ENCODE measurements at places on chromosomes 13 and 19.
A peak's percentile ranks its signal among the peaks of the same experiment; 100 is the strongest.

- peak; percentile 97 for DNase-seq
These were observed 135.2 kb downstream of the TSHZ3 start for GRCh38 chr19:31214086-31214485.

GRCh38 chr13:107461751-107462150 is 753.6 kb downstream of the LIG4 start:
- peak; percentile 34 for DNase-seq

GRCh38 chr13:78020861-78021260 is 102.2 kb upstream of the EDNRB start:
- no peak for DNase-seq

DNA sequence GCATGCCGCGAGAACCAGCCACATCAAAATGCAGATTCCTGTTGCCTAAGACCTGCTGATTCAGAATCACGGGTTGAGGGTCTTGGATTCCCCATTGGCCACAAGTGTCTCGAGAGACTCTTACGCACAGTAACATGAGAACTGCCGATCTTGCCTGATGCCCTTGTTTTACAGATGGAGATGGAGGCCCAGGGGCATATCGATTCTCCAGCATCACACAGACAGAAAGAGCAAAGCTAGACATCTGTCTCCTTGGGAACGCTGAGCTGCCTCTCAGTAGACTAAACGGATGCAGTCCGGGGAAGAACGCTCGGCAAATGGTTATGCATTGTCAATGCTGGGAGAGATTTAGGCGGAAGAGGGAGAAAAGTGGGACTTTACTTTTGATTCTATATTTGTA is 5.4 kb downstream of the NLRP12 start:
- DNase-seq, result no peak

- no peak for DNase-seq
These were observed 968 bp downstream of the RAVER1 start for GRCh38 chr19:10332158-10332964.

DNA sequence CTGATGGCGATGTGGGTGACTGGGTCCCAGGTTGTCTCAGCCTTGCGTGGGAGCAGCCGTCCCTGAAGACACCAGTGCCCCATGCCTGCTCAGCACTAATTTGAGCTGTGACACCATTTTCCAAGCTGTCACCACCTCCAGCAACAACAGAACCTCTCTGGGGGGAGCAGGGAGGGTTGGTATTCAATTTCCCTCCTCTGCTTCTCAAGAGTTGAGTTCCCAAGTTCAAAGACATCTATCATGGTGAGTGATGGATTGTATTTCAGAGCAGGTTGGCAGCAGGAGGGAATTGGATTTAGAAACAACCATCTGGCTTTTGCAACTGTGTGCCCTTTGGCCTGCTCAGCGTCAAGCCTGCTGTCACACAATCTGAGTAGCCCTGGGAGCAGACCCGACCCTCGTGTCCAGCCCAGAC is 46.9 kb upstream of the UQCRFS1 start:
- DNase-seq, result no peak

- peak; percentile 81 for DNase-seq
These were observed 5.8 kb downstream of the KLF2 start for GRCh38 chr19:16330368-16330801.

DNA sequence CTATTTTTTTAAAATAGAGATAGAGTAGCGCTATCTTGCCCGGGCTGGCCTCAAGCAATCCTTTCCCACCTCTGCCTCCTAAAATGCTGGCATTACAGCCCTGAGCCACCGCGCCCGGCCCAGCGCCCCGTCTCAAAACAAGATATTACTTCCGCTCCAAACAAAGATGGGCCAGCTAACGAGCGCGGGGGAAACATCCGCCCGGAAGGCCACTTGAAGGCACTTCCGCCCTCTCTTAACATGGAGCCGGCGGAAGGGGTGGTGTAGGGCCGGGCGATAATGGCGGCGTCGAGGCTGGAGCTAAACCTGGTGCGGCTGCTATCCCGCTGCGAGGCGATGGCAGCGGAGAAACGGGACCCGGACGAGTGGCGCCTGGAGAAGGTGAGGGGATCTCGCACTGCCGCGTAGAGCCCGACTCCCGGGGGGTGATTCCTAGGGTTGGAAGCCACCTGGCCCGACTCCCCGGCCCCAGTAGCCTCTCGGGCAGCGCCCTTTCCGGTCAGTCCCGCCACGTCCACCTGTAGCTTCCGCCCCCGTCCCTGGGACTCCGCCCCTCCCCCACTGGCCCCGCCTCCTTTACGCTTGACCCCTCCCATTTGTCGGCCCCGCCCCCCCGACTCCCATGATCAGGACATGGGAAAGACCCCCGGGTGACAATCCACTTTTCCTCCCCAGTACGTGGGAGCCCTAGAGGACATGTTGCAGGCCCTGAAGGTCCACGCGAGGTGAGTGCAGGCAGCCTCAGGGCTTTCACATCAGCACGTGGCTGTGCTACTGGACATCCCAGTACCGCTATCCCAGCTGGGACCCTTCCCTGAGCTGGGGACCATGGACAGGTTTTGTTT is at the start of gene USE1:
USE1 (plus strand) TSS at position 231 of the 845 bp plus-strand sequence; CDS start at position 280, 49 bp downstream.
- peak; percentile 91 for DNase-seq
